Naive thymus-derived CD4-positive, alpha-beta T cell (primary cell): ENCODE measurements at places on chromosomes 6 and 20. TPM values are rescaled to one million over a fixed set of nuclear protein-coding genes. Genes with fewer than 3 reads are reported as not detected.
A peak's percentile ranks its signal among the peaks of the same experiment; 100 is the strongest.

DNA sequence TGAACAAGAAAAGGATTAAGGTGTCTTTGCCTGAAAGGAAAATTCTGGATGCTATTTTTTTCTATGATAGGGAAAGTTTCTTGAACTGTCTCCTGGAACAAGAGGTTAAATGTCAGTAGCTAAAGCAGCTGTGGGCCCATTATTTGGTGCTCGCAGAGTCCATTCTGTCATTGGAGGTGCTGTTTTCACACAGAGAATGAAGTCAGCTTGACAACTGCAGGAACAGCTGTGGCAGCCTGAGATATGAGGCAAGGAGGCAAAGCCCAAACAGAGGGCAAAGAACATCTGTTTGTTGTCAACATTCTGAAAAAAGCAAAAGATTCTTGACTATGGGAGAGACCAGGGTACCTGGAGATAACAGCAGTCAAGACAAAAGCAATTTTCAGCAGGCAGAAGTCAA is 548.2 kb downstream of the KIF16B start:
- DNase-seq, result no peak

GRCh38 chr20:61161726-61162390 is 90.2 kb upstream of the CDH4 start:
- DNase-seq, result no peak

The RSPH9 gene
- not detected for total RNA-seq

DNA sequence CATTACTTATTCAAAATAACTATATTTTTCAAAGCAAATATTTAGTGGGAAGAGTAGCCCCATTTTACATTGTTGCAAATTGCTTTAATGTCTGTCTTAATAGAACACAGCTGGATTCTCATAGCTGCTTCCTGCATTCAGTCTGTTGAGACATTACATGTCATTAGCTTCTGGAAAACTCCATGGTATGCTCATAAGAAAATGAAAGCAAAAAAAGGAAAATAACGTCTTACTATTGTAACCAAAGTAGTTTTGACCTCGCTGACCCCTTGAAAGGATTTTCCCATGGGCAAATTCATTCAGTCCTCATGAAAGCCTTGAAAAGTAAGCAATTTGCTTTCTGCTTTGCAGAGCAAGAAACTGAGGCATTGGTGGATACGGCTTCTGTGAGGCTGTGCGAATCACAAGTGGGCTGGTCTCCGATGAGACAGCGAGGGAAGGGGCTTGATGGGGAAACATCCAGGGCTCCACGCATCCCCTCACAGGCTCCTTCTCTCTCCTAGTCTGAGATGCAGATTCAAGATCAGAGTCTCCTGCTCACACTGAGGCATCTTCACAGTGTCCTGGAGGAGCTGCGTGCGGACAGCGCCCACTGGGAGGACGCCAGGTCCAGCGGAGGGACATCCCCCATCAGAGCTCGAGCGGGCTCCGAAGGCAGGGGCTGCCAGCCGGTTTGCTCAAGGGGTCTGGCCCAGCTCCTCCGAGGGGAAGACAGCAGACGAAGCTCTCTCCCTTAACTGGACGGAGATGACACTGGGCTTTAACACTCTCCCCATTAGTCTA is 3.3 kb downstream of the C20orf202 start:
- no peak for DNase-seq

The FILIP1 gene
- total RNA-seq, result not detected

DNA sequence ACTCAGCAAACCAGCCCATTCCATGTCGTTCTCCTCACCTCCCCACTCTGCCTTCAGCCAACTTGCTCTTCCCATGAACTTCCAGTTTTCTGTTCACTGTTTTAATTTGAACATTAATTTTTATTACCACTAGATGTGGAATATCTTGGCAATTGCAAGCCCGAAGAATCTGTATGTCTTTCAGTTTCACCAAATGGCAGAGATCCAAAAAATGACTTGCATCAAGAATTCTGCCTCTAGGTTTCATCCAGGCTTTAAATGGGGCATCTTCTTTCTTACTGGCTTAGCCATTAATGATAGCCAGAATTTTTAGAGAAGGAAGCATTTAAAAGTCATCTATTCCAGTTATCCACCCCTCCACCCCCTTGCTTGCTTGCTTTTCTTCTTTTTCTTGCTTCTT is 39.0 kb downstream of the CAP2 start:
- DNase-seq, result no peak

The HLA-DQA1 gene
- total RNA-seq, result 10.7 TPM

- DNase-seq, result no peak
Observed at GRCh38 chr20:55597526-55597925, 407.8 kb downstream of the CBLN4 start.

The TRIM40 gene
- not detected in 2 replicates for total RNA-seq

- DNase-seq, result no peak
Observed at GRCh38 chr6:162798546-162799266, 70.9 kb downstream of the PACRG start.

The SNAP91 gene
- total RNA-seq, result not detected

- DNase-seq, result no peak
Observed at GRCh38 chr6:52286798-52287432, 2.4 kb upstream of the MCM3 start.

GRCh38 chr20:19601126-19601810 is 156.8 kb upstream of the RIN2 start:
- no peak for DNase-seq

The WDR46 gene
- total RNA-seq, result 34.7 TPM

DNA sequence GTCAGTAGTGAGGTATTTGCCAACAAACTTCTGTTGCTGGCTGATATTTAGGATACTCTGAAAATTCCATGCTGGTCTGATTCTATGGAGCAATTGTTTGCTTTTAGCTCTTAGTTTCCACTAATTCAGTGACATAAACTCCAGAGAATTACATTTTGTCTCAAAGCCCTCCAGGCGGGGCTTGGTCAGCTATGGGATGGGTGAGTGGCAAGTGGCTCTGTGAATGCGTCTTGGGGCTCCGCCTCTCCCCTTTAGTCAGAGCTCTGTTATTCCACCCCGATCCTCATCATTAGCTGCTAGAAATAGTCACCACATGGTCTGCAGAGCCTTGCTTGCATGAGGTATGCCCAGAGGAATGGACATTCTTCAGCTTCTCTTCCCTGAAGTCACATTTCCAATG is 540.6 kb downstream of the QKI start:
- DNase-seq, result no peak

- DNase-seq, result no peak
Observed at GRCh38 chr6:163369141-163369540, 45.4 kb upstream of the QKI start.

DNA sequence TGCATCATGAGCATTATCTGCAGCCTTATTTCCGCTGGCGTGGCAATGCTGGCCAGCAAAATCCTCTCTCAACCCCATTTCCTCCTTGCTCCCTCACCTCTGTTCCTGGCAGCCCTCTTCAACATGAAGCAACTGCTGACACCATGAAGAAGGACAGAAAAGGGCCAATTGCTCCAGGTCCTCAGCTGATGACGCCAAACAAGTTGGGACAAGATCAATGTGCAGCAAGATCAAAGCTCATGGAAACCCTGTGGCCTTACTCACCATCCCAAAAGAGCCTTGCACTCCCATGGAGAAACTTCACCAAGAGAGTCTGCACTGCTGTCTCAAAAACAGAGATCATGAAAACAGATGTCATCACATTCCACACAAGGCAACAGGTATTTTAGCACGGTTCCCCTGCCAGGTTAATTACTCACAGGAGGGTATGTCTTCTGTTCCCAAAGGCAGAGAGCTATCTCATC is 7.4 kb downstream of the GFOD1 start:
- DNase-seq, result no peak

The SLC26A8 gene
- not detected in 2 replicates for total RNA-seq

DNA sequence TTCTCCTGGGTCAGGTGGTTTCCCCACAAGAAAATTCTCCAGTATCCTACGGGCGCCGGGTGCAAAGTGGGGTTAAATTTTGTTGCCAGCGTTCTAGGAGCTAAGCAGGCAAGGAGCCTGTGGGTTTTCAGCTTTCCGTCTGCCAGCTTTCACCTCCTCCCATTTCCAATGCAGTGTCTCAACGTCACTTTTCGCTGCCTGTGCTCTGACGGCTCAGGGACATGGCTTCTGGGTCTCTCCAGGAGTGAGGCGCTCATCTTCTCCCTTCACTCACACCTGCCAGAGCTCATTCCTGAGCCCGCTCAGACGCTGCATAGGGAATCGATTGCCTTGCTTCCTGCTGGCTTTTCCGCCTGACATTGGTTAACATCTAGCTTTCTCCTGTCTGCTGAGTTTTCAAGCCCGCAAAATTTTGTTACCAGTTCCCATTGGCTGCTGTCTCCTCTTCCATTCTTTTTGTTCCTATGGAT is 7.3 kb upstream of the NAA20 start:
- no peak for DNase-seq

GRCh38 chr6:105263685-105264610 is 84.1 kb upstream of the POPDC3 start:
- no peak for DNase-seq

DNA sequence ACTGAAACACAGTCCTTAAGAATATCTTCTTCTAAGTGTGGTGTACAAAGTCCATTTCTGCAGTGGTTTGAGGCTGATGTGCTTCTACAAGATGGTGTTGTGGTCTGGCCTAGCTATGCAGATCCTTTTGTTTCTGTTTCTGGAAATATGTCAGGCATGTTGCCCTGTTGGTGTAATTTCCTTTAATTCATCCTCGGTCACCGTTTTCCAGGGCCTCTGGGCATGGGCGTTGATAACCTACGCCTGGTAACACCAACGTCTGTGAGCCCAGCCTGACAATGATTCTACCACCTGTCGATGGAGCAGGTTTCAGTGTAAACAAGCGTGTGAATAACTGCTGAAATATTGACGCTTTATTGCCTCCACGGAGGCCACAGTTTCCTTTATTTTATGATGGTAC is 33.3 kb upstream of the AFDN start:
- no peak for DNase-seq

The AHCY gene
- 24.6 TPM for total RNA-seq

The PLEKHG1 gene
- 0.57 TPM for total RNA-seq

The CTAGE9 gene
- total RNA-seq, result not detected

The NEURL2 gene
- total RNA-seq, result 5.1 TPM

DNA sequence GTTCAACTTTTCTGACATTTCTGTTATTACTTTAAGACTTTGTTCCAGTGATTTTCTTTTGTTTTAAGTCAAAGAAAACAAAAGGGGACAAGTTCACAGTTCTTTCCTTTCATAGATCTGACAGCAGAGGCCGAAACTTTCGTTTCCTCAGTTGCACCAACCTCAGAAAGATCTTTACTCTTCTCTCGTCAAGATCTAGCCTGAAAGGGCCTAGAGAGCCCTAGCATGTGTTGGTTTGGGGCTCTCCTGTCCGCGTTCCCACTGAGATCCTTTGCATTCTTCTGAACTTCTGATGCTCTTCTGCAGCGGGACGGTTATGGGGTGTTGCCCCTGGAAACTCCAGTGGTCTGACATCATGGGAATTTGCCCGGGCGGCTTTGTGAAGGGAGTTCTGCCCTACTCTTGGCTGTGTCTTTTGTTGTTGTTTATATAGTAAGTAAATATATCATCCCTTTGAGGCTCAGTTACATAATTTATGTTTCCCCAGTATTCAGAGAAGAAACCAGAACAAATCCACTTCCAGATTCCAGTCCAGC is 129.1 kb downstream of the SASH1 start:
- DNase-seq, result no peak

GRCh38 chr20:25496968-25497401 is 88.3 kb downstream of the NINL start:
- DNase-seq, result no peak

DNA sequence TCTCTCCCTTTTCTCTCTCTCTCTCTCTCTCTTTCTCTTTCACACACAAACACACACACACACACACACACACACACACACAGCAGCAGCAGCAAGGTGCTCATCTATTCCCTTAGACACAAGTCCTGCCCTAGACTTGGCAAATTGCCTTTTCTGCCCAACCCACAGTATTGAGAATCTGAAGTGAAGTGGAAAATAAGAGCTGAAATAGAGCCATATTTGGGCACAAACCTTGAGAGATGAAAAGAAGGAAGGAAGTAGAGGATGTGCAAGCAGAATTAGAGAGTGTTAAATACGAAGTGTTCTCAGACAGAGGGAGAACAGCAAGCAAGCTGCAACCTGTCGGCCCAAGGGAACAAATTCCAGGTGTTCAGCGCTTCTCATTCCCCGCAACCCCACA is 557.5 kb upstream of the NOX3 start:
- peak; percentile 18 for DNase-seq

DNA sequence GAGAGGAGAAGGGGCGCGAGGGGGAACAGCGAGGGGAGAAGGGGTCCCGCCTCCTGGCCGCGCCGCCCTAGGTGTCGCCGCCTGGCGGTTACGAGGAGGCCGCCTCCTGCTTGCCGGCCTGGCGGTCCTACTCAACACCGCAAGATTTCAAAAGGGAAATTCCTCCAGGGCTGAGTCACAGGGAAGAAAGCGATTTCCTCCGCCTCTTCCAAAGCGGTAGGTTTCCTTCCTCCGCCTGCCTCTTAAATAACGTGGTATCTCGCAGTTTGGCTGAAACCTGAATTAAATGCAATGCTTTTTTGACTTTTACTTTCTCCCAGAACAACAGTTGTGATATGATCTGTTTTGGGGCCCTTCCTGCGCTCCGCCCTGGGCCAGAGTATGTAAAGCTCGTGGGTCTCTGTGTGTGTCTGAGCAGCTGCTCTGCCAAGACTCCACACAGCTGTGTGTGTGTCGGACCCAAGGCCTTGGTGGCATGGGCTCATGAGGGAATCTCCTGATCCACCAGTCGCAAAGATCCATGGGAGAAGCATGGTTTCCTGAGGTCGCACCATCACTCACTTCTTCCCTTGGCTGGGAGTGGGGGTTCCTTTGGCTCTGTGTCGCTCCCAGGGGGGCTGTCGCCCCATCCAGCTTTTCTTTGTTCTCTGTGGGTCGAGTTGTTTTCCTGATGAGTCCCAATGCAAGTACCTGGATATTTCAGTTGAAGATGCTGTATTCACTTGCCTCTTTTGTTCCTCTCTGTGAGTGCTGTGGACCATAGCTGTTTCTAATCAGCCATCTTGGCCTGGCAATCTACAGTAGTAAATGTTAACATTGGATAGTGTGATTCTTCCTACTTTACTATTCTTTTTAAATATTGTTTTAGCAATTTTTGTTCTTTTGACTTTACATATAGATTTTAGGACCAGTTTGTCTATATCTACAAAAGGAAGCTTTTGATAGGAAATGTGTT is 31.6 kb upstream of the NOTCH4 start:
- peak; percentile 30 for DNase-seq

DNA sequence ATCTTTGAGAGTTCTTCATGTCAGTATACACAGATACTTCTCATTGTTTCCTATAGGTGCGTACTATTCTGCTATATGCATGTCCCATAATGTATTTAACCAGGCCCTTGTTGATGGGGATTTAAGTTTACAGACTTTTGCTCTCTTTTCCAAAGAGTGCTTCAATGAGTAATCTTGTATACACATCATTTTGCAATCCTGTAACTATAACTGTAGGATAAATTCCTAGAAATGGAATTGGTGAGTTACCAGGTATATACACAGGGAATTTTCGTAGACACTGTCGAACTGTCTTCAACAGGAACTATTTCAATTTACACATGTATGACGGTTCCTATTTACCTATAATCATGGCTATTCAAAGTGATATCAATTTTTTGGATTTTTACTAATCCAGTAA is 15.2 kb upstream of the SNRPC start:
- no peak for DNase-seq

The TPX2 gene
- total RNA-seq, result 0.96 TPM

DNA sequence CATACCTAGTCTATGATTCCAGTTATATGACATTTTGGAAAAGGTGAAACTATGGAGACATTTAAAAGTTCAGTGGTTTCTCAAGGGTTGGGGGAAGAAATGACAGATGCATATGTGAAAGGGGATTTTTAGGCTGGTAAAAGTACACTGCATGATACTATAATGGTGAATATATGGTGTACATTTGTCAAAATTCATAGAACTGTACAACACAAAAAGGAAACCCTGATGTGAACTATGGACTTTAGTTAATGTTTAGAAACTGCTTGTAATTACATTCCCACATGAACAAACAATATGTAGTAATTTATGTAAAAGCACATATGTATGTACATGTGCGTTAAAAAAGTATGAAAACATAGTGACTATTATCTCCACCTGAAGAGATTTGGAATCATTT is 907.3 kb upstream of the CITED2 start:
- DNase-seq, result no peak
